ENCODE measurements at places on chromosomes 5 and 9.
A peak's percentile ranks its signal among the peaks of the same experiment; 100 is the strongest.

DNA sequence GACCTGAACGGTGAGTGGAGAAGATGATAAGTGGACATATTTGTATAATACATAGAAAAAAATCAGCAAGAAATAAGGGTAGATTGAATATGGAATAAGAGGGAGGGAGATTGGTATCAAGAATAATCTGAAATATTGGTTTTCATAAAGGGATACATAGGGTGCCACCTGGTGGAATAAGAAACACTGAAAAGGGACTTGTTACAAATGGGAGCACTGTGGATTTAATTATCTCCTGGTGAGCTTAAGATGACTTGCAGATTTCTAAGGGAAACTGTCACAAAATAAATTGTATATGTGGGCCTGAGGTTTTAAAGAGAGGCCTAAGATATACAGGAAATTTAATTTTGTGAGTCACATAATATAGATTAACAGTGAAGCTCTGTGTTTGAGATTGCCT is 1403.5 kb upstream of the CDH18 start:
- no peak for DNase-seq

- no peak for DNase-seq
These were observed 233.7 kb downstream of the ARHGEF28 start for GRCh38 chr5:73859696-73860095.

DNA sequence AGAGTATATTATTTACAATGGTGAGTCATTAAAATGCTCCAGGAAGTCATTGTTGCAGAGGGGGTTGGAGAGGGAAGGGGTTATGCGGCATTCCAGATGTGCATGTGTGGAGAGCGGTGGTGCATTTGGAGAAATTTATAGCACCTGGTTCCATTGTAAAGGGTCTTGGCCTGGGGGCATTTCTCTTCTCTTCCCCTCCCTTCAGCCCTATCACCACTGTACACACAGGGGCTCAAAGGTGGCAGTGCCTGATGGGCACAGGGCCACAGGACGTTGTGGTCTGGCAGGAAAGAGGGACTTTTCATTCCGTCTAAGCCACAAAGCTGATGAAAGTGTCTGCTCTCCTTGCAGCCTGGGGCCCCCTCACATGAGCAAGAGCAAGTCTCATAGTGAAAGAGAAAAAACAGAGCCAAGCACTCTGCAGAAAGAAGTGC is 442.4 kb upstream of the ZNF462 start:
- peak; percentile 16 for DNase-seq

- no peak for DNase-seq
These were observed 189.7 kb downstream of the GNAQ start for GRCh38 chr9:77841739-77842386.

- no peak for DNase-seq
These were observed 103.6 kb upstream of the SSBP2 start for GRCh38 chr5:81854485-81854884.

- no peak for DNase-seq
These were observed 37.3 kb downstream of the ARHGEF28 start for GRCh38 chr5:73663161-73663859.

DNA sequence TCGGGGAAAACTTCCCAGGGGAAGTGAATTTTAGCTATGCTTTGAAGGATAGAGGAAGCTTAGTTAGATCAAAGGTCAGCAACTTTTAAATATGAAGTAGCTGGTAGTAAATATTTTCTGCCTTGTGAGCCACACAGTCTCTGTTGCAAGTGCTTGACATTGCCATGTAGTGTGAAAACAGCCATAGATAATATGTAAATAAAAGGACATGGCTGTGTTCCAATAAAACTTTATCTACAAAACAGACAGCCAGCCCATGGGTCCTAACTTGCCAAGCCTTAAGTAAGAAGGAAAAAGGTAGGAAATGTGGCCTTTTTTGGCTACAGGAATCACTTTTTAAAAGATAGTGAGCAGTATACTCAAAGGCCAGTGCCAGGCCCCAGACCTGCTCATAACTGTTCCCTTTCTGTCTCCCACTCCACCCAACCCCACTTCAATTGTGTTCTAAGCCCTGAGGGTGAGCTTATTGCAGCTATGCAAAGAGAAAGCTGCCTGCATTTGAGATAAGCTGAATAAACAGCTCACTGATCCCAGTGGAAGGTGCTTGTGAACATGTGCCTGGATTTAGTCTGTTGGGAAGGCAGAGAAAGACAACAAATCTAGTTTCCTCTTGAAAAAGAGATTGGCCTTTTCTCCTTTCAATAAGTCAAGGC is 113.0 kb upstream of the TRIM32 start:
- DNase-seq, result no peak

- no peak for DNase-seq
These were observed 129.5 kb upstream of the CPEB4 start for GRCh38 chr5:173758676-173759075.

- DNase-seq, result no peak
These were observed 408.1 kb downstream of the FAM170A start for GRCh38 chr5:120037451-120037850.

- DNase-seq, result no peak
These were observed 185.8 kb downstream of the CWC27 start for GRCh38 chr5:64954518-64954917.

- no peak for DNase-seq
These were observed 73.3 kb upstream of the PCSK1 start for GRCh38 chr5:96506376-96506775.

GRCh38 chr5:159854916-159855315 is 61.4 kb upstream of the ADRA1B start:
- no peak for DNase-seq

DNA sequence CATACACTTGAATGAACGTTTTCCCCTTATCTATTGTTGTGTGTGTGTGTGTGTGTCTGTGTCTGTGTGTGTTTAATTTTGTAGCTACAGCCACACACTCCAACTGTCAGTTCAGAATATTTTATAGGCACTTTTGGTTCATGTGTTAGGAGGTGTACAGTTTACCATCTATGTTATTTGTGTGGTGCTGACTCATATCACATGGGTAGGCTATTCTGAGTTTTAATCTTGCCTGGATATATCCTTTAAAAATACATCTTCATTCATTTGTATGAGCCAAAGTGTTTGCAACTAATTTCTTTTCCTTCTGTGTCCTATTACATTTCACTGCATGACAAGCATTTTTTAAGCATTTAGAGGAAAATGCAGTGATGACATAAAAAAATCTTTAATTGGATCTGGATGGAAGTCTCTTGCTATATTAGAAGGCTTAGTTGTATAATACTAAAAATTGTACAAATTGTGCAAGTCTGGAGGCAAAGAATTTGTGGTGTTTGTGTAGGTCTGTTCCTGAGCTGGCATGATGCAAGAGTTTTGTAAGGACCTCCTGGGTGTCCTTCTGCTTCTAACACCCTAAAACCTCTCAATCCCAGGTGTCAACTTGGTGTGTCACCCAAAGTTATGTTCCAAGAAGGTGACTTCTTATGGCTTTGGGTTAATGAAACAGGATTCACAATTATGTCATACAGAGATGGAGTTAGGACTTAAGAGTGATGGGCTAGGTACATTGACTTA is 52.4 kb upstream of the HMHB1 start:
- no peak for DNase-seq

DNA sequence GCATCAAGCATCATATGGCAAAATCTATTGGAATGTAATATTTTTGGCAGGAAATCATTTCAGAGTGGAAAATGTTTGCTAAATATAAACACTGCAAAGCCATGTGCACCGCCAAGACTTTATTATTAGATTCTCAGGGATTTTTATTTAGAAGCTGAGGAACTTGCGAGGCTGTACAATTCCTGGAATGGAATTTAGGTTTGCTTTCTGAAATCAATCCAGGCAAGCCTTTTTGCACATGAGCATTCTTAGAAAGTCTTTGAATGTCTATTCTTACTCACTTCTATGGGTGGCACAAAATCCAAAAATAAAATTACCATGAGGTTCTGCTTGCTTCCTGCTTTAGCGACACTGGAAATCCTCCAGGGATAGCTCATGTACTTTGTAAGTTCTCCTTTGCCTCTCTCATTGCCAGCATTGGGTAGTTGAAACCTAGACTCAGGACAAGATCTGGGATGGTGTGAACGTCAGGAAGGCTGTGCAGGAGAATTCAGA is 71.5 kb upstream of the PALM2AKAP2 start:
- DNase-seq, result no peak

DNA sequence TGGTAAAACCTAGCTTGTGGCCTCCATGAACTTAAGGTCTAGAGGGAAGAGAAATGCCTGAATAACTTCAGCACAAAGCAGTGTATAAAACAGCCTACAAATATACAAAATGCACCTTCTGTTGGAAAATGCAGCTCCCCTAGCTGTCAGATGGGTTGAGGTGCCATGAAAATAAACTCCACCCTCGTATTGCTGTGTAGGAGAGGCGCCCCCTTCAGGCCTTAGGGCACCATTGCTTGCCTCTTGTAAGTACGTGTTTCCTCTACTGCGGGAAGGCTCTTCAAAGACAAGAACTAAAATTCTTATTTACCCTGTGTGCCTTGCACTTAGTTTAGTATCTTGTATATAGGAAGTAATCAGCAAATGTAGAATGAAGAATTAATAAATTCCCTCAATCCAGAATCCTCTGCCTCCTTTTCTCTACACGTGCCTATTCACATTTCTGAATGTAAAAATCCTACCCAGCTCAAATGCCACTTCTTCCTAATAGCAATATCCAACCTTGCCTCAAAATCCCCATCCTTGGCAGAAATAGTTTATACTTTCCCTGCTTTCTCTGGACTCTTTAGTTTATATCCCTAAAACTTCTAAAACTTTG is 393.7 kb upstream of the PDE4D start:
- no peak for DNase-seq

DNA sequence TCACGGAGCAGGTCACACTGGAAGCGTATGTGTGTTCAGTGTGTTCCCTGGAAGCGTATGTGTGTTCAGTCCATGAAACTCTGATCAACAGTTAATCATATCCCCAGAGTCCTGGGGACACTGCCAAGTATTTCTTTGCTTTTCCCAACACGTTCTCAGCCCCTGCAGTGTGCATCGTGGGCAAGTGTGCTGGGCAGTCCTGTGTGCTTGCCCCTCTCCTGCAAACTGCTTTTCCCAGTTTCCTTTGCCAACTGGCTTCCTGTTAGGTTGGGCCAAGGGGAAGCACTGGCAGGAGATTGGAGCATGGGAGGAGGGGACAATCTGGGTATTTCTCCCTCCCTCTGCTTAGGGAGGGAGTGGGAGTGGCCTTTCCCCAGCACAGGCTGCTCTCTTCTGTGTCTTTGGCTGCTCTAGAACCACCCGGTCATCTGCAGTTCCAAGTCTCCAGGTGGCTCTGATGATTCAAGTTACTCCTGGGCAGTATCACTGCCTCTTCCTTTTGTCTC is 36.8 kb upstream of the NEK6 start:
- no peak for DNase-seq

DNA sequence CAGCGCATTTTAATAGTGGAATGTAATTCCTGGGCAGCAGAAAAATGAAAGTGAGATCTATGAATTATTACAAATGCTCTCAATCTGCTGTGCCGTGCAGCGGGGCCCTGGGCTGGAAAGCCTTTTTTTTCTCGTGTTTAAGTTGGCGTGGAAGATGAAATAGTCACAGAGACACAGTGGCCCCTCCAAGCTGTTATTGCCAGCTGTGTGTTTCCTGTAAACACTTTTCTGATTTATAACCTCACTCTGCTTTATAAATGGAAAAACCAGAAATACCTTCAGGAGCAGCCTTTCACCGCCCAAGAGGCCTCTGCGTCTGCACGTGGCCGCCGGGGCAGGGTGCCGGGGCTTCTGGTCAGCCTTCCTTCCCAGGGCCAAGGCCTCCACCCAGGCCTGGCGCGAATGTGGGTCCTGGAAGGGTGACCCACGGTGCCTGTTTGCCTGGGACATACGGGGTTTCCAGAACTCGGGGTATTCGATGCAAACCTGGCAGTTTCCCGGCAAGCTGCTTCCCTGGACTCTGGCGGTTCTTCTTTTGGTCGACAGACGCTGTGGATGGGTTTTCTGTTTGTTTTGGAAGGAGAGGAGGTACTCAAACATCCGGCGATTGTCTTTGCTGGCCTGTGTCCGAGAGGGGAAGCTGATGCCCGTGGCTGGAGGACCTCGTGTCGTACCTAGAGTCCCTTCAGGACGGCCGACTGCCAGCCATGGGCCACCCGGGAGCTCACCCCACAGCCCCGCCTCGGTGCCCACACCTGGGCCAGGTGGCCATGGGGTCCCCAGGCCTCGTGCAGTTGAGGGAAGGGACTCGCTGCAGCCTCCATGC is 256.7 kb downstream of the PARP8 start:
- no peak for DNase-seq

DNA sequence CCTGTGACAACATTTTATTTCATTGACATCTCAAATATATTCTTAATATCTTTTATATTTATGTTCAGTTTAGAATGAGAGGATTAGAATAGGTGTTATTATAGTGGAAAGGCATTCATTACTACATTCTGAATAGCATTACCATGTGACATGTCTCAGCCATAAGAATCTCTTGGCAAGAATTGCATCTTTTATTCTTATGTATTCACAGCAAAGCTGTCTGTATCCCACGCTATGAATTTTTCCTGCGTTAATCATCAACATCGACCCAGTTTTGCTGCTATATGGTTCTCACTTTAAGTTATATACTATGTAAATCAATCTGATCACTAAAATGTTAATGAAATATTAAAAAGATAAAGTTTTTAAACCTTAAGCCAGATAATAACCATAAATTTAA is 248.6 kb downstream of the TMEM232 start:
- no peak for DNase-seq

GRCh38 chr9:100099722-100100042 is 639 bp downstream of the INVS start:
- DNase-seq, result peak; percentile 30

GRCh38 chr5:45741110-45741509 is 44.9 kb upstream of the HCN1 start:
- DNase-seq, result no peak

GRCh38 chr5:155915601-155916000 is 411.4 kb upstream of the SGCD start:
- no peak for DNase-seq

- DNase-seq, result no peak
These were observed 222.9 kb downstream of the KIAA0825 start for GRCh38 chr5:94395468-94395867.

GRCh38 chr9:131270171-131271015 is 5.9 kb downstream of the FAM78A start:
- DNase-seq, result peak; percentile 79

- DNase-seq, result no peak
These were observed 5.8 kb upstream of the PAPPA start for GRCh38 chr9:116147821-116148220.

DNA sequence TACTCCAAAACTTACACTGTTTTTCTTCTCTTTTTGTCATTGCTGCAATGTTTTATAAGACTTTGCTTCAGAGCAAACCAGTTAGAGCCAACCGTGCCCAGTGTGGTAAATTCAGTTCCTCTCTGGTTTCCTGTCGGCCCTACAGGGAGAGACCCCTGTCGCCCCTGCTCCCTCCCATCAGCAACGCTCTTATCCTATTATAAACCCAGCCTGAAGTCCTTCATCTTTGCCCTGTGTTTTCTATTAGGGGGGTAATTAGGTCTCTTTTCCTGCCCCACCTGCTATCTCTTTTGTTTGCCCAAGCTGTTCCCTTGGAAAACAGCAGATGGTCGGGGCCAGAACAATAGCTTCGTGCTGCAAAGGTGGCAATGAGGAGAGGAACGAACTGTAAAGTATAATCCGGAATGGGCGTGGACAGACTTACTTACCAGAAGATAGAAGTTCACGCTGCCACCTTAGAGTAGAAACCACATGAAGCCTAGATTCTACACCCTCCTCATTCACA is 21.4 kb upstream of the OTULINL start:
- DNase-seq, result no peak
